ENCODE measurements at places on chromosomes 4 and X. TPM values are rescaled to one million over a fixed set of nuclear protein-coding genes. Genes with fewer than 3 reads are reported as not detected.

The PLK4 gene
- total RNA-seq: 17.7 TPM

DNA sequence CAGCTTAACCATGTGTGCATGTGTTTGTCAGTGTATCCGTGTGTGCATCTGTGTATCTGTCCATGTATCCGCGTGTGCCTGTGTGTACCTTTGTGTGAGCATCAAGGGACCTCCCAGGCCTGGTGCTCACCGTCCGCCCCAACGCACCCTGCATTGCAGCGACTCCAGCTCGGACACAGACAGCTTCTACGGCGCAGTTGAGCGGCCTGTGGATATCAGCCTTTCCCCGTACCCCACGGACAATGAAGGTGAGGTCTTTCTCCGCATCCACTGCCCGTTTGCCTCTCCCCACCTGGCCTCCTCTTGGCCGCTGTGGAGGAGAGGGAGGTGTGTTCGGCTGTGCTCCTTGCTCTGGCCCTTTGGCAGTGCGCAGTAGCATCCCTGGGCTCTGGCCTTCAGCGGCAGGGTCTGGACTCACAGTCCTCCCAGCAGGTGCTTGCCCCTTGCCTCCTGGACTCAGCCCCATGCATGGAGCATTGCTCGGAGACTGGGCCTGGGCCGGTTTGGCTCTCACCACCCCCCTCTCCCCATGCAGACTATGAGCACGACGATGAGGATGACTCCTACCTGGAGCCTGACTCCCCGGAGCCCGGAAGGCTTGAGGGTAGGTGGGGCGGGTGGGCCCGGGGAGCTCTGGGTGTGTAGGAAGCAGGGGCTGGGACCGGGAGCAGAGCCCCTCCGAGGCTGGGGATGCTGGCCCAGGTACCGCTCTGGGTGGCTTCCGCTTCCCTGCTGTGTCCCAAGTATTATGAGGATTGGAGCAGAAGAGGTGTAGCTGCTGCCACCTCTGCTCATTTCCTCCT lies 16.4 kb upstream of the ADD1 start:
- no peak for DNase-seq

DNA sequence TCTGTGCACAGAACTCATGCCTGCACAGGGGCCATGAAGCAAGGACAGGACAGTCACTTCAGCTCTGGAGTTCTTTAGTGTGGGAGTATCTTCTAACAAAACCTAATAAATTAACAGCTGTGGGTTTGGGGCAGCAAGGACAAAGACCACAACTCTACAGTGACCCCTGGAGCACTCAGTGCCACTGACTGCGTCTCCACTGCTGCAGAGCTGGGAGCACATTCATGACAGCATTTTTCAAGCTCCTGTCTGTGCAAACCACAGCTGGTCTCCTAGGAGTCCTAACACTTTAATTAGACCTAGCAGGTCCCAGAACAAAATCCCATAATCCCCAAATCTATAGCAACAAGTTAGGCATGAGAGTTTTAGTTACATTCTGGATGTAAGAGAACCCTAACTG lies 76.5 kb downstream of the RTL9 start:
- no peak for DNase-seq

GRCh38 chrX:38891641-38892413 lies 90.6 kb downstream of the MID1IP1 start:
- no peak for DNase-seq

GRCh38 chr4:124179506-124180186 lies 532.9 kb downstream of the ANKRD50 start:
- DNase-seq: no peak

The PPP2R2C gene
- total RNA-seq: 2.9 TPM

- no peak for DNase-seq
Measured at GRCh38 chr4:14583752-14584151, 418.5 kb upstream of the CPEB2 start.

The CTAG1B gene
- not detected for total RNA-seq

DNA sequence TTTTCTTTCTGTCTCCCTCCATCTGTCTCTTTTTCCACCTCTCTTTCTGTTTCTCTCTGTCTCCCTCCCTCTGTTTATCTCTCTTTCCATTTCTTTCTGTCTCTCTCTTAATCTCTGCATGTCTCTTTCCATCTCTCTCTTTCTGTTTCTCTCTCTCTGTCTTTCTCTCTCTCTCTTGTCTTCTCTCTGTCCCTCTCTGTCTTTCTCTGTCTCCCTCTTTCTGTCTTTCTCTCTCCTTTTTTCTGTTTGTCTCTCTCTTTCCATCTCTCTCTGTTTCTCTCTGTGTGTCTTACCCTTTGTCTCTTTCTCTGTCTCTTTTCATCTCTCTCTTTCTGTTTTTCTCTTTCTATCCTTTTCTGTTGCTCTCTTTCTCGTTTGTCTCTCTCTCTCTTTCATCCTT lies 34.7 kb downstream of the ARSF start:
- DNase-seq: no peak

The SLIT2 gene
- total RNA-seq: 70.3 TPM

GRCh38 chrX:100411802-100412715 lies 2.0 kb upstream of the PCDH19 start:
- DNase-seq: no peak

DNA sequence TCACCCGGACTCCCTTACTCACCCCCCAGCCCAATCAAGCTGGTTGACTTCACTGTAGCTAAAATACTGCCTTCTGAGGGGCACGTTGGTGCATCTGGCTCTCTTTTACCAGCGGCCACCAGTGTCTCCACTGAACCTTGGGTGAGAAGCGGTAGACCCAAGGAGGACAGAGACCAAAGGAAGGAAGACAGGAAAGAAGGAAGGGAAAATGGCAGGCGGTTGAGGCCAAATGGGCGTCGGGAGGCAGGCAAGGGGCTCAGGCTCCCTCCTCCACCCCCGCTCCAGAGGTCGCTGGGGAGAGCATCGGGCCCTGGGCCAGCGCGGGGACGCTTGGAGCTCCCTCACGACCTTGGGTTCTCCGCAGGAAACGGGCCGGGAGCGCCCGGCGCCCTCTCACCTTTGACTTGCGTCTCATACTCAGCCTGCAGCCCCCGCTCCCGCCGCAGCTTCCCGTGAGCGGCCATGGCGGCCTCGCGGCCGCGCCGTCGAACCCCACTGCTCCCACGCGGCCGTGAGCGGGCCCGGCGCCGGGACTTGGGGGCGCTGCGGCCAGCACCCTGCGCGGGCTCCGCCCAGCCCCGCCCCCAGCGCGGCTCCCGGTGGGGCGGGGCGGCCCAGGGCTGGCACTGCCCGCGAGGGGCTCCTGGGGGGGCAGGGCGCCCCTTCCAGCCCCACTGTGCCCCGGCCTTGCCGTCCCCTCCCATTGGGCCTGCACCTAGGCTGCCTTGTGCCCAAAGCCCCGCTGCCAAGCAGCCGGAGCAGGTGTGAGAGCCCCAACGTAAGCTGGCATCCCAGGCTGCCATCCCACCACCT lies at the start of gene ARHGAP4:
Gene ARHGAP4, minus strand, starts transcription at position 526 of the 813 bp plus-strand sequence. Its CDS starts 62 bp downstream, at position 464.
- DNase-seq: no peak

GRCh38 chrX:2490634-2491033 lies 10.1 kb downstream of the DHRSX start:
- no peak for DNase-seq

DNA sequence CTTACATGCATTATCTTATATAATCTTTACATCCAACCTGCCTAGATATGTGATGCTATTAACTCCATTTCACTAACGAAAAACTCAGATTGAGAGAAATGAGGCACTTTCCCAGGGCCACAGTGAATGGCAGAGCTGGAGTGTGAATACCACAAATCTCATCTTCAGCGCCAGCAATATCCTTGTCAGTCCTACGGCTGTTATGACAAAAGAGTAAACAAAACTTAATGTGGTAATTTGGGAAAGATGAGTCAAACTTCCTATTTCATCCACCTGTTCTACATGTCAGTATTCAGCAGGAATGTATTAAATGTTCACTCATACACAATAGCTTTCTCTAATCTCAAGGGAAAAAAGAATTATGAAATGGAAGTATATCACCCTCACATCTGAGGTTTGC lies 56.9 kb downstream of the FAT1 start:
- DNase-seq: no peak

The GPRASP1 gene
- 26.4 TPM for total RNA-seq

DNA sequence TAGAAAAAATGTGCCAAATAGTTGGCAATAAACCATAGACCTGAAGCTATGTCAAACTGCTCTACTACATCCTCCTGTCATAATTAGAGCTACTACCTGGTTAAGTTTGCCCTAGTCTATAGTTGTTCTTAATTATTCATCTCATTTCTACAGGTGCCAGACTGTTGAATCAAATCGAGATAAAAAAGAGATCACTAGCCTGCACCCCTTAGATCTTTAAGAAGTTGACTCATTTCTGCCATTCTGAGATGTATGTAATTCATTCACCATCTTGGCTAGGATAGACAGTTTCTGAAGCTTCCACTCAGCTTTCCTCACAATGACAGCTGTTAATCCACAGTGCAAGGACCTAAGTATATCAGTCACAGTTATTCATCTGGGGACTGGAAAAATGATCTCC lies 452.1 kb upstream of the BOD1L1 start:
- no peak for DNase-seq

DNA sequence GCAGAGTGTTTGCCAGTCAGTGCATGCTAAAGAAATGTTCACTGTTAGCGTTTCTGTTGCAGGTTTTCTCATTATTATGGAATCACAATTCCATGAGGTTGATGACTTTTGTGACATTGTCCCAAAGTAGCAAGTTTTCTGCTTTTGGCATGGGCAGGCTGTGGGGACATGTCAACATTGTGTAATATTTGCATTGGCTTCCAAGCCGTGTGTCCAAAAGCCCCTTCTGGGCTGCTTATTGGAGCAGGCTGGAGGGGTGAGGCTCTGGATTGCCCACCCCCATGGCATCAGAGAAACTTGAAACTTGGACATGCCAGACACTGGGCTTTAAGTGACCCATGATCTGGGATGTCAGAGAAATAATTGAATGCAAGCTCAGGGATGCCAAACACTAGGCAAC lies 90.7 kb downstream of the RTL9 start:
- DNase-seq: no peak

DNA sequence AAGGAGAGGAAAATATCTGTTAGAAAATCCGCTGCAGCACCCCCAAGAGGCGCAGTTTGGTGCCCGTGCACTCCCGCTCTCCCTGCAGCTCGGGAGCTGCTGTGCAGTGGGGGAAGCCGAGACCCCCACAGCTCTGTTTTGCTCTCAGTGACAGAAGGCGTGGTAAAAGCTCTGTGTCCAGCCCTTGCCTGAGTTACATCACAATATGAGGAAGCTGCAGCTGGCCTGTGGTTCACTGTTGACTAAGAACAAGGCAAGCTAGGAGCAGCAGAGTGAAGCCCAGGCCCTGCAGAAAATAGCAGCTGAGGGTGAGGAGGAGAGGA lies 88.5 kb upstream of the ADRA2C start:
- DNase-seq: peak; percentile 20

GRCh38 chr4:116118221-116118620 lies 967.2 kb downstream of the TRAM1L1 start:
- DNase-seq: no peak

The MAGEA4 gene
- not detected for total RNA-seq

- no peak for DNase-seq
Measured at GRCh38 chrX:78659955-78660354, 827 bp upstream of the RTL3 start.

DNA sequence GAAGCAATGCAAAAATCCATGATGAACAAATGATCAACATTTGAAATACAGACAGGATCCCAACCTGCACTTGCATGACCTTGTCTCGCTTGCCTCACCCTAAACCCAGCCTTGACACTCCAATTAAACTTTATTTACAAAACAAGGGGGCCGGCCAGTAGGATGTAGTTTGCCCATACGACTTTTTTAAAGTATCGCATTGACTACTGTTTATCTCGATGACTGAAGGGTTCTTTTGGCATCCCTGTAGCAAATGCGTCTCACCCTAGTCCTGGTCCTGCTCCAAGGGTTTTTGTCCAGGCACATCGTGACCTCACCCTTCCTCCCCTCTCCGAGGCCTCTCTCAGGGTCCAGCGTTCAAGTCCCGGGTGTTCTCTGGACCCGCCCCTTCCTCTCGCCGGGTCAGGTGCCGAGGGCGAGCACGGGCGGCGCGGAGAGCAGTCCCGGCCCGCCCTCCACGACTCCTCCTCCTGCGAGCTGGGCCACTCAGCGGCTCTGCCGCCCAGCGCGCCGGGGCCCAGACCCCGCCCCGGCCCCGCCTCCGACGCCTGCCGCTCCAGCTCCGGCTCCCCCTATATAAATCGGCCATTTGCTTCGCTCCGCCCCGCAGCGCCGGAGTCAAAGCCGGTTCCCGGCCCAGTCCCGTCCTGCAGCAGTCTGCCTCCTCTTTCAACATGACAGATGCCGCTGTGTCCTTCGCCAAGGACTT lies at the start of gene SLC25A5:
Gene SLC25A5, plus strand, starts transcription at position 603 of the 709 bp plus-strand sequence. Its CDS starts 72 bp downstream, at position 675.
- DNase-seq: peak; percentile 71

DNA sequence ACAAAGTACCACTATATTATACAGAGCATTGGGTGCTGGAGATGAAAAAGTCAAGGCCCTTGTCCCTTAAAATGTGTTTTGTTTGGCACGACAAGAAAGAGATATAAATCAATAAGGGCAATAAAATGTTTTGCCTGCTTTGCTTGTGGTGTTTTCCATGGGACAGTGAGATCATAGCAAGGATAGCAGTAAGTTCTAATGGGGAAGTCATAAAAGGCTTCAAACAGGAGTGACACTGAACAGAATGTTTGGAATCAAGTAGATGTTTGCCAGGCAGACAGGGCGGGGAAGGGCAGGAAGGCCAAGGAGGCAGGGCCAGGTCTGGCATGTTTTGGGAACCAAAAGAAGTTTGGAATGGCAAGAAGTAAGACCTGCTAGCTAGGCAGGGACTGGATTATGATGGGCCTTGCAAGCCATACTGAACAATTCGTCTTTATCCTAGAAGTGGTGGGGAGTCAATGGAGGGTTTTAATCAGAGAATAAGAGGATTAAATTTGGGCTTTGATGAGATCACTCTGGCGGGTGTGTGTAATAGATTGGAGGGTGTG lies 16.4 kb downstream of the FGF2 start:
- DNase-seq: peak; percentile 61

GRCh38 chrX:75061701-75062100 lies 94.4 kb downstream of the ABCB7 start:
- no peak for DNase-seq

DNA sequence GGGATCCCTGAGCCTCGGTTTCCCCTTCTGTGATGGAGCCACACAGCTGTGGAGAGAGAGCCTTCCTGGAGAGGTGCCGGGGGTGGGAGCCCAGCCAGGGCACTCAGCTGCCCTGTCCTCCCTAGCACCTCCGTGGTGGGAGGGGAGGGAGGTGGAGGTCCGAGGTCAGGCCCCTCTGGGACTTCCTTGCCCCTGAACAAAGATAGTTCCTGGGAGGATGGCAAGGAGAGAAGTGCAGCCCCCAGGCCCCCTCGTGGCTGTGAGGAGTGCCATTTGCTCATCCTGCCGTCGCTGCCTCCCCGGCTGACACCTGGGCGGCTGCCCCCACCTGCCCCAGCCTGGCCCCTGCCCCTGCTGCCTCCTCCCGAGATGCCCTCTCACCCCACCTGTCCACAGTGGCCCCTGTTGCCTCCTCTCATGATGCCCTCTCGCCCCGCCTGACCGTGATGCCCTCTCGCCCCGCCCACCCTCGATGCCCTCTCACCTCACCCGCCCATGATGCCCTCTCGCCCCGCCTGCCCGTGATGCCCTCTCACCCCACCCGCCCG lies 12.7 kb downstream of the DOK7 start:
- no peak for DNase-seq

GRCh38 chrX:42732506-42732905 lies 45.5 kb downstream of the PPP1R2C start:
- no peak for DNase-seq

The ENOPH1 gene
- 20.5 TPM for total RNA-seq

The SLC26A1 gene
- total RNA-seq: not detected

- DNase-seq: no peak
Measured at GRCh38 chr4:10747186-10747585, 62.6 kb upstream of the CLNK start.

GRCh38 chr4:76381986-76382385 lies 39.0 kb downstream of the CCDC158 start:
- DNase-seq: no peak
